T-helper 9 cell (primary cell): ENCODE measurements at places on chromosomes 7 and 10.

- no peak for DNase-seq
These were observed 143.7 kb upstream of the NRP1 start for GRCh38 chr10:33478089-33478674.

DNA sequence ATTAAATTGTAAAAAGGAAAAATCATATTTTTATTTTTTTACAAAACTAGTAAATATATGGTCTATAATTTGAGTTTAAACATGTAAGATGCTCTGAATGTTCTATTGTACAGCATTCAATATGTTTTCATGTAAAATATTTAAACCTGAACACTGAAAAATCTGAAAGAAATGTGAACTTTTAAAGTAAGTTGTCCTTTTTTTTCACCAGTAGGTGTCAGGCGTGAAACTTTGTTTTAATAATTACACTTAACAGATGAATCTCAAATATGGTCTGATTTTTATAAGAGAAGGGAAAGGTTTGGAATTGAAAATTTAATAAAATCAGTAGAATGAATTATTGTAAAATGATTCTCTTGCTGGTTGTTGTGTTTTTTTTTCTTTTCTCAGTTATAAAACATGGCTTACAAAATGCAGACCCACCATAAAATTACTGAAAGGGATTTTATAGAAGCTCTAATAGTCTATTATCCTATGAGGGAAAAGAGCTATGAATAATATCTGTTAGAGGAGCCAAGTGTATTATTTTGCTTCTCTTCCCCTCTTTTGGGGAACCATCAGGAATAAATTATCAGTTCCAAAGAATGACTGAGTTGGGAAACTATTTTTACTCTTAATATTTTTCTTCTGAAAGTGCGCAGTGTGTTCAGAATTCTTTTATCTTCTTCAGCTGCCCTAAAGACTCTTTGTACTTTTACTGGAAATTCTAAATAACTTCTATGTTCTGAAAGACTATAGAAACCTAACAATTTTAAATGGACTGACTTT lies 217.7 kb upstream of the FZD1 start:
- no peak for DNase-seq

DNA sequence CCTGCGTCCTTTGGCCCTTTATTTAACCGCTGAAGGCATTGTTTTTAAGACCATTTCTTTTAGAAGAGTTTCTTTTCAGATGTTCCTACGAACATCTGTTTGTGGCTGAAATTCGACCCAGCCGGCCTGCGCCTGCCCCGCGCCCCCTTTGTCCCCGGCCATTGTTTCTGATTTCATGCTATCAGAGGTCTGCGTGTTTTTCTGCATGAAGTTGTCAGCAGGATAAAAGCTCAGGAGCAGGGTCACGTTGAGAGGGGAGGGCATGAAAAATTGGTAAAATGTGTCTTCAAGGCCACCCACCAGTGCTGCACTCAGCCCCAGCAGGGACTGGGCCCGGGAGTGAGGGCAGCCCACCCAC lies 43.1 kb downstream of the NKX6-2 start:
- no peak for DNase-seq

DNA sequence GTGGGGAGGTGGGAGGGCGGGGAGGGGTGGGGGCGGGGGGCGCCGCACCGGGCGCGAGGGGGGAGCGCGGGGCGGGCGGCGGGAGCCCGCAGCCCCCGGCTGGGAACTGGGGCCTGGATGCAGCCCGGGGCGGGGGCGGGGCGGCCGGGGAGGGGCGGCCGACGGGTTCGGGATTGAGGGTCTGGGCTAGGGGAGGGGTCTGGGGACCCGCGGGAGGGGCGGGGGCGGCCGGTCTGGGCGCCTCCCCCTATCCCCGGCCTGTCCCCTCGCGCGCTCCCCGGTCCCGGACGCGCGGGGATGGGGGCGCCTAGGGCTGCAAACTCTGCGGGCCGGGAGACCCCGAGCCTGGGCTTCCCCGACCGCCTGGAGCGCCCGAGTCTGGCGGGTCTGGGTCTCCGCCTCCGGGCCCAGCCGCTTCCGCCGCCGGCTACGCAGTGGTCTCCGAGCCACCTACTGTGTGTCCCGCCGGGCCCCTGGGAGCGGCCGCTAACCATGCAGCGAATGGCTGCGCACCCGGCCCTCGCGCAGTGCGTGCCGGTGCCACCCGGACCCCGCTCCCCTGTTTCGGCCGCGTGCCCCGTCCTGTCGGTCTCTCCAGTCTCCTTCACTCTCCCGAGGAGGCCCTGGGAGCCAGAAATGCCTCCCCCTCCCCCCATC lies 375 bp upstream of the FGF8 start:
- no peak for DNase-seq

GRCh38 chr10:71516890-71517289 lies 120.2 kb downstream of the CDH23 start:
- no peak for DNase-seq

DNA sequence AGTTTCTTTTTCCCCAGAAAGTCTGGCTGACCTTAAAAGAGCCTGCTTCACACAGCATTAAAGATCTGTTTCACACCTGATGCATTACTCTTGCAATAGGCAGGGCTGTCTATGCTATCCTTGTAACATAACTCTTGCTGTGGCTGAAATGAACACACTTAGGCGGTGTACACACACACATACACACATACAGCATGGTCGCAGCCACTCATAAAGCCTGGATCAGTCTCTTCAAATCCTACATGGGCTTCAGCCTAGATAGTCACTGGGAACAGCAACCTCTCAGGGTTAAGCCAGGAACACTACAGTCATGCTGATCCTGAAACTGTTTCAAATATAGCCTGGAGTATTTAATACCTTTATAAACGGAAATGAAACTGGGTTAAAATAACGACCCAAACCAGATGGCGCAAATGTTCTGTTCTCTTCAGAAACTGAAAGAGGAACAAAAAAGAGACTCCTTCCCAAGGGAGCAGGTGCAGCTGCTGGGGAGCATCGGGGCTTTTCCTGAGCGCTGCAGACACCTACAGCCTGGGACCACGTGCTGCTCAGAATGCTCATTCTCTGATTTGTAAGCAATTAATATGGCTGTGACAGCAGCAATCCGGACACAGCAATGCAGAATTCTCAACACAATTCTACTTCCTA lies 61.0 kb upstream of the SFMBT2 start:
- DNase-seq: no peak

- DNase-seq: no peak
These were observed 429.0 kb downstream of the ETV1 start for GRCh38 chr7:13560441-13560840.

GRCh38 chr10:71268247-71268691 lies 50.8 kb upstream of the SLC29A3 start:
- no peak for DNase-seq

DNA sequence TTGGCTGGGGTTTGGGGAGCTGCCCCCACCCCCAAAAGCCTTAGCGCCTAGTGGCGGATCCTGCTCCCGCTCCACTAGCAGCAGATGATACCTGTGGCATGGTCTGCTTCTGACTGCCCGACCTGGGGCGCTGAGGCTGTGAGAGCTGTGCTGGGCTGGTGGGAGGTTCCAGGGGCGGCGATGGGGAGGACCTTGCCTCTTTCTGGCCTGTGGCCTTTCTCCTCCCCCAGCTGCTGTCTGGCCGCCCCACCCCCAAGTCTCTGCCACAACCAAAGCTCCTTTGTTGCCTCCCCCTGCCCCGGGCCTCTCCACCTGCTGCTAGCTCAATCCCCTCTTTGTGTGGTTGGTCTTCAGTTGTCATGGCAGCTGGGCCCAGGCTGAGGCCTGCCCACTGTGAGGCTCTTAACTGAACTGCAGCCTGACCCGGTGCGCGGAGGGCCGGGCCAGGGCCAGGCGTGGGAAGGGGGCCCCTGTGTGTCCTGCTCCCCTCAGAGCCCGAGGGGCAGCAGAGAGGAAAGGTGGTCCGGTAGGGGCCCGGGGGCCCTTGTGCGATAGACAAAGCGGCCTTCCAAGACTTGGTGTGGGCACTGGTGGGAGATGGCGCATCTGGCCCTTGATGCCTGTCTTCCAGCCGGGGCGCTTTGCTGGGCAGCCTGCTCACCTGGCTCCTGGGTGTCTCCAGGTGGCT lies 4.7 kb downstream of the ZNF775 start:
- DNase-seq: no peak

DNA sequence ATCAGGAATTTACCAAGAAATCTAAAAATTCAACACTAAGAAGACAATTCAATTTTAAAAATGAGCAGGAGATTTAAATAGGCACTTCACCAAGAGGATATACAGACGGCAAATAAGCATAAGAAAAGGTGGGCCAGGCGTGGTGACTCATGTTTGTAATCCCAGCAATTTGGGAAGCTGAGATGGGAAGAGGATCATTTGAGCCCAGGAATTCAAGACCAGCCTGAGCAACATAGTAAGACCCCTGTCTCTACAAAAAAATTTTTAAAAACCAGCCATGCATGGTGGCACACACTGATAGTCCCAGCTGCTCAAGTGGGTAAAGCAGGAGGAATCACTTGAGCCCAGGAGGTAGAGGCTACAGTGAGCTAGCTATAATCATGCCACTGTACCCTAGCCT lies 3.5 kb upstream of the AKR1D1 start:
- no peak for DNase-seq

GRCh38 chr7:142300689-142301088 lies 42.8 kb upstream of the PRSS58 start:
- no peak for DNase-seq

GRCh38 chr7:7970531-7971307 lies 2.1 kb downstream of the GLCCI1 start:
- no peak for DNase-seq

GRCh38 chr7:55593172-55593514 lies 20.8 kb upstream of the VOPP1 start:
- DNase-seq: no peak
